ENCODE measurements at places on chromosomes 1 and 21.
A peak's percentile ranks its signal among the peaks of the same experiment; 100 is the strongest.

DNA sequence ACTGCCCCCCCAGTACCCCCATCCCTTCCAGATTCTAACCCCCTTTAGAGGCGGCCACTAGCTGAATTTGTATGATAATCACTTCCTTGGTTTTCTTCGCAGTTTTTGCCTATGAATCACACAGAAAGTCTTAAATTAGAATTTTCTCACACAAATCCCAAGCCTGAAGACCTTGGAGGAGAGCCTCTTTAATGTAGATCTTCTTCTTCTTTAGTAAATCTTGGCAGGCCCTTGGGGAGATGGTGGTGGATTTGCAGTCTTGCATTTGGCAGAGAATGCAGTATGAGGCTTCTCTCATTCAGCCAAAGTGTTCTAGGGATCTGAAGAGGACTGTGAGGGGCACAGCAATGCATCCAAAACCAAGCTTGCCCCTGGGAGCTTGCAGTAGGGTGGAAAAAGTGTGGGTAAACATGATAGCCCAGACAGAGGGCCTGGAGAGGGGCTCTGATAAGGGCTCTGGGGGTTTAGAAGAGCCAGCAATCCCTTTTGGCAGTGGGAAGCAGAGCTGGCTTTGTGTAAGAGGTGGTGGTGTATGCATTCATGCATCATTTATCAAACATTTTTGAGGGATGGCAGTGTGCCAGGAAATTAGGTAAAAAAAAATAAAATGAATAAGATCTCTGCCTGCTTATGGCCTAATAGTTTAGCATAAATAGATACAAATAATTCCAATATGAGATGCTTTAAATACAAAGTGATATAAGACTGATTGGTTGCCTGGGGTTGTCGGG, 7.7 kb upstream of the CDC42 start:
- peak; percentile 35 for DNase-seq

DNA sequence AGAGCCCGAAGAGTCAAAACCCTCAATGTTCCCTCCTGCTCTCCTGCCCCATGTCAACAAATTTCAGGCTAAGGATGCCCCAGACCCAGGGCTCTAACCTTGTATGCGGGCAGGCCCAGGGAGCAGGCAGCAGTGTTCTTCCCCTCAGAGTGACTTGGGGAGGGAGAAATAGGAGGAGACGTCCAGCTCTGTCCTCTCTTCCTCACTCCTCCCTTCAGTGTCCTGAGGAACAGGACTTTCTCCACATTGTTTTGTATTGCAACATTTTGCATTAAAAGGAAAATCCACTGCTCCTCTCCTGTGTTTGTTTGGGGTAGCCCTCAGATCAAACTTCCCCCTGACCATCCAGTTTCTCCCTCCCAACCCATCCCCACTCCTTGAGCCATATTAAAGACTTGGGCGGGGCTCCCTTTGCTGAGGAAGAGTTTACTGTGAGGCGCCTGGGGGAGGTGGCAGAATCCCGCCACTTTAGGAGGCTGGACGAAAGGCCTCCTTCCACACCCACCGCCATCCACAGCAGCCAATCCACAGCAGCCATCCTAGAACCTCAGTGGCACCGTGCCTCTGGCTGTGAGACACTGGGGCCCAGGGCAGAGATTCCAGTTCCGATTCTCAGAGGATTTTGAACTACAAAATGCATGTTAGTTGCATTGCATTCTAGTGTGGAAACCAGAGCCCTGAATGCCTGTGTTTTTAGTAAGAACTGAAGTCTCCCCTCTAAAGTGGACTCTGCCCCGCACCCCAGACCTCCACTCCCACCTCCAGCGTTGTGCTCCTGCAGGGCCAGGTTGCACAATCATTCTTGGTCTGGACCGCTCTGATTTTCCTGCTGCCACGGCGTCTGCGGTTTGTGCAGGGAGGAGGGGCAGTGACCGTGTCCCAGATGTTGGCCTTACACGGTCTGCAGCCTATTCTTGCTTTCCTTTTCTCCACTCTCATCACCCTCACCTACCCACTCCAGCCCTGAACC, 3.0 kb downstream of the OLFML3 start:
- DNase-seq, result peak; percentile 90

- DNase-seq, result no peak
These were observed 22.5 kb downstream of the PCSK9 start for GRCh38 chr1:55061706-55062321.

GRCh38 chr1:111571239-111571638, 48.4 kb upstream of the RAP1A start:
- DNase-seq, result no peak

DNA sequence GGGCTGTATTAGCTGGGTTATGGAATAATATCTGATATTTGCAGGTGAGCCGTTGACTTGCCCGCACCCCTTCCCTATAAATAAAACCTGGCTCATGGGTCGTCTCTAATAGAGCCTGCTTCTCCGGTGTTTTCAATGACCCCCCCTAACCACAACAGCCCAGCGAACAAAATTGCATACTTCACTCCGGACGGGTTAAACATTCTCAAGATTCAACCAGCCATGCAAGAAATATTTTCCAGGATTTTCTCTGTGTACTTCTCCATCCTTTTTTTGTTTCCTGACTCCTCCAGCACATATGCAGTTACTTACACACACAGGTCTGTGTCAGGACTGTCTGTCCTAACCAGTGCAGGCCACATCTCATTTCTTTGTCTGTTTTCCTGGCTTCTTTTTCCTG, 267.7 kb downstream of the ZNF648 start:
- no peak for DNase-seq

GRCh38 chr1:87136607-87137341, 191.9 kb upstream of the LMO4 start:
- DNase-seq, result no peak

- no peak for DNase-seq
These were observed 5.2 kb downstream of the KAZN start for GRCh38 chr1:14603645-14604044.

- no peak for DNase-seq
These were observed 1.5 kb downstream of the TTC3 start for GRCh38 chr21:37074546-37074945.

- DNase-seq, result no peak
These were observed 90.7 kb downstream of the URB2 start for GRCh38 chr1:229716704-229717103.

- no peak for DNase-seq
These were observed 15.7 kb upstream of the SLC44A3 start for GRCh38 chr1:94804442-94804837.

DNA sequence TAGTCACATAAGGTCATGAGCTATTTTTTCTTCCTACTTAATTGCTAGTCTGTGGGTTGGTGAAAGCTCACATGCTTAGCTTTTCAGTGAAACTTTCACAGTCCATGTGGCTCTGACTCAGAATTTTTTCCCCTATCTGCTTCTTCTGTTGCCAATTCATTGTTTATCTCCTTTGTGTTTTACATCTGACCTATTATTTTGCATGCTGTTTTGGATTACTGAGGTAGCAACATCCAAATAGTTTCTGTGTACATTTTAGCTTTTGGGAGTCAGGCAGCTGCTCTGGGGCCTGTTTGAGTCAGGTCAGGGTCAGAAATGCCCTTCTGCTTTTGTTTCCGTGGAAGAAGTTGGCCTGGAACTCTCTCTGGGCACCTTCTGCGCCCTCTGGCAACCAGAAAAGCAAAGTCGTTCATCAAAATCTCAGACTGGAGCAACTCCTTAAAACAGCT, 40.0 kb downstream of the ROR1 start:
- DNase-seq, result peak; percentile 59

DNA sequence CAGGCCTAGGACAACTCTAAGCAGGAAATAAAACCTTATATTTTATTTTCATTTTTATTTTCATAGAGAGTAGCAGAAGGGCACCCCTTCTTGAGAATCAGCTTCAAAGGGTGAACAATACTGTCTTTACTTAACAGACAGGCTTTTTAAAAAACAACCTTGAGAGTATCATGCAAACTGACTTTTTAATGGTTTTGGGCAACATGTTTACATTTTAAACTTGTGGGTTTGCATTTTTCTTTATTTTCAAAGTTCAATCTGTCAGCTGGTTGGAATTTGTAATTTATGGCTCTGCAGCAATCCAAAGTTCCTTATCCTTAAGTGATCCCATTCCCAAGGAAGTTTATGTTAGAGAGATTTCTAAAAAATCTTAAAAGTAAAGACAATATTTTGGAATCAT, 392.3 kb upstream of the ADAMTS5 start:
- DNase-seq, result no peak

DNA sequence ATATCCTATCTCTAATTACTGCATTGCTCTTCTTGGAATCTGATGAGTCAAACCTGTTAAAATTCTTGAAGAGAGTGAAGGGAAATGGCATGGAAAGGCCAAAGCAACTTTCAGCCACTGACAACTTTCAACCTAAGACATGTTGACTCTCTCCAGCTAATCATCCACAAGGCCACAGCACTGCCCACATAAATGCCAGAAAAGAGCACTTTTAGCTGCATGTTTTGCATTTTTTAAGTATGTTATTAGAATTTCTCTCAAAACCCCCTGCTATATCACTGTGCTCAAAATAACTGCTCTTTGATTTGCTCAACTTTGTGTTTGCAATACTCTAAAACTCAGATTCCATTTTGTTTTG, 352.5 kb downstream of the ADGRL2 start:
- DNase-seq, result no peak

DNA sequence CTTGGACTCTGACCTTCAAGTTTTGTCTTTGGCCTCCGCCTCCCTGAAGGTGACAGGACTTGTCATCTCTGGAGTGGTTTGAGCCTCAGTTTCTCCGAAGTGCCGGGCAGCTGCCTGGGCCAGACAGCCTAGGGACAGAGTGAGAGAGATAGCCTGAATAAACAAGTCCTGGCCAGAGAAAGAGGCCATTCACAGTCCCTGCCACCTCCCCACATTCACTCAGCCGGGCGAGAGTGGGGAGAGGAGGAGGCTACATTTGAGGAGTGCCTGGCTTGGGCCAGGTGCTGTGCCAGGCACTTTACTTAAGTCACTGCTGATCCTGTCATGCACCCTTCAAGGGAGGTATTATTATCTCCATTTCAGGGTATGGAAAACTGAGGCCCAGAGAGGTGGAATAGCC, 3.5 kb downstream of the EXTL1 start:
- DNase-seq, result no peak

DNA sequence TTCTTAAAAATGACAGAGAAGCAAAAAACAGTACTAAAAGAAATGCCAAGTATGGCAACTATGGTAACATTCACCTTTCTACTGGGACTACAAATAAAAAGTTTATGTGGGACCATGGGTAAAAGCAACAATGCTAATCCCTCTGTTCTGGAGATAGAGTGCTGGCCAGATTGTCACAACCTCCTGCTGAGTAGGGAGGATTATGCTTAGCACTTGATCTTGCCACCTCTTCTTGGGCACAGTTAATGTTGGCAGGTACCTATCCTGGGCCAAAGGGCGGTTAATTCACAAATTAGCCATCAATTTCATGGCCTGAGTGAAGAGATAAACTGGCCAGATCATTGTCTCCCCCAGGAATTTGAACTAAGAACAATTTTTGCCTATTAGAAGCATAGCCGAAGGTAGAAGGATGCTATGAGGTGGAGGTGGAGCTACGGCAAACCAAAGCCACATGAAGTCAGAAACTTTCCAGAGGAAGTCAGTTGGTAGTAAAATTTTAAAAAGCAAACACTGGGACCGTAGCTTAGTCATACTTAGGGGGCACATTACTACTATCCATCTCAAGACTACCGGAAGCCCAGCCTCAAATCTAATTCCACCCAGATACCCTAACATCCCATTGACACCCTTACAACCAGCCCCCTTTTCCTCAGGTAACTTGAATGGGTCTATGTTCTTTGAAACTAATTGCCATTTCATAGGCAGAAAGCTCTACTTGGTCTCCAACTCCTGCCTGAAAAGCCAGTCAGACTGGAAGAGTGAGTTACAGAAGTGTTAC, 2.7 kb downstream of the SCYL3 start:
- no peak for DNase-seq

- peak; percentile 64 for DNase-seq
These were observed 67.2 kb downstream of the TTLL7 start for GRCh38 chr1:83931658-83932253.

- peak; percentile 23 for DNase-seq
These were observed 57.3 kb downstream of the SLC25A24 start for GRCh38 chr1:108142773-108143394.

GRCh38 chr1:67213164-67213563, 46.9 kb downstream of the IL23R start:
- DNase-seq, result peak; percentile 46

DNA sequence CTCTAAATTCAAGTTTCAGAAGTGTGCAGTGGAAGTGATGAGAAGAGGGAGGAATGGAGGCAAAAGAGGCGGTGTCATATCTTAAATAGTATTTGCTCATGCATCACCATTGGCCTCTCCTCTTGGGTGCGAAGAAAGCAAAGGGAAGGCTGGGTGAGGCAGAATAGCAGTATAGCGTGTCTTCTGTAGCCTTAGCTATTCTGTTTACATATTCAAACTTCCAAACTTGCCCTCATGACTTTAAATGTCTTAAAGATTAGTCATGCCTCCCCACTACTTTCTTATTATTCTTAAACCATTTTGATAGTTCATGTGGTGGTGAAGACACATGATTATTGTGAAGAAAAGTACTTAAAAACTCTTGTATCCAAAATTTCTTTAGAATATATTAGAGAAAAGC, 104.6 kb upstream of the TENT5C start:
- peak; percentile 6 for DNase-seq

GRCh38 chr1:225871359-225872074, 10.7 kb downstream of the TMEM63A start:
- no peak for DNase-seq

- DNase-seq, result no peak
These were observed 56.1 kb downstream of the NPHP4 start for GRCh38 chr1:5936126-5936525.

GRCh38 chr1:150995896-150996295, 10.8 kb downstream of the MINDY1 start:
- no peak for DNase-seq

GRCh38 chr21:26070822-26071425, 99.6 kb downstream of the APP start:
- peak; percentile 65 for DNase-seq

DNA sequence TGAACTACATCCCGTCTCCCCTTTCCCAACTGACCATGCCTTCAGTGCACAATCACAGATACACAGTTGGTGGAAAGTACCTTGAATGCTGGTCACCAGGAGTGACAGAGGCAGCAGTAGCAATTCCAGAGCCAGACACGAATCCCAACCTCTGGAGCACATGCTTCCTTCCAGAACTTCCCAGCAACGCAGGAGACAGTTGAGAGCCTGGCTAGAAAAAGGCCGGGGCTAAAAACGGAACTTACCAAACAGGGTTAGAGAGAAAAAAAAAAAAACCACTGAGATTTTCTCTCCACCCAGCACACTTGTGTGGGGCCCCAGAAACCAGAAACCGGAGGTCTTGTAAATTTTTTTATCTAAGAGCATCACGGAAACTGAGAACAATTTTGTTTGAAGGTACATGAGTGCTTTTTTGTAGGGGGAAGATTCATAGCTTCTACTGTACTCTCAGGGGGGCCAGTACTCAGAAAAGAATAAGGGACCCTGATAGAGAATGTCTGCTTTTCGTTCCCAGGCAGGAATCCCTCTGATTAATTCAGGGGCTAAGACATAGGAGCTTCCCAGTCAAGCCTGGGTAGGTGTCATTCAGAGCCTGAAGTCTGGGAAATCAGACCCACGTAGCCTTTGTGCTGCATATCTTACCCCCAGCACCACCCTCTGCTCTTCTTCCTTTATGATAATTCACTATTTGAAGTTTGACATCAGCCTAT, at the start of gene CD48:
Gene CD48, minus strand, starts transcription at position 221 of the 710 bp plus-strand sequence. Its CDS starts 59 bp downstream, at position 162.
- DNase-seq, result no peak

Measured in AG20443 (cell line).